ENCODE measurements at places on chromosomes 12 and 14. TPM values are rescaled to one million over a fixed set of nuclear protein-coding genes. Genes with fewer than 3 reads are reported as not detected.

Gene ITGA7
- total RNA-seq = 130 TPM

- H3K27me3 ChIP-seq = no peaks in the 10 kb centered on the region
- no peaks in the 10 kb centered on the region for H3K4me1 ChIP-seq
- no peak overlapping the region for H3K27ac ChIP-seq
- no peak for DNase-seq
- H3K36me3 ChIP-seq = no peaks in the 10 kb centered on the region
These were observed 189.4 kb downstream of the NRXN3 start for GRCh38 chr14:78359581-78359980.

DNA sequence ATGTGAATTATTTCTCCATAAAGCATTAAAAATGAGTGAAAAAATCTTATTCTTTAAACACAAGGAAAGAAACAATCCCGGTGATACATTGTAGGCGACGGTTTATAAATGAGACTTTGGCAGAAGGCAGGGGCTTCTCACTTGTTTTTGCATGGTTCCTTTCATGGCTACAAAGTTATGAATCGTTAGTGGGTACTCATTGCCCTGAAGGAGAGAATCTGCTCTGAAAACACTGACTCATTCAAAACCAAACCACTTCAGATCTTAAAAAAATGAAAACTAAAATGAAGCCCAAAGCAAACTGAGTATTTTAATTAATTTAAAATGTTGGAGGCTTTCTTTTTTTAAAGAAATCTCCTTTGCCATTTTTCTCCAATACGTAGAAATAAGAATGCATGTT, 41.4 kb upstream of the AMIGO2 start:
- H3K36me3 ChIP-seq = no peaks in the 10 kb centered on the region
- H3K27me3 ChIP-seq = no peaks in the 10 kb centered on the region
- no peak for DNase-seq
- no peak overlapping the region for H3K27ac ChIP-seq
- no peak overlapping the region for H3K4me3 ChIP-seq
- H3K4me1 ChIP-seq = peaks cover 4% of the 10 kb centered on the region

Gene TGFB3
- total RNA-seq = 10.5 TPM

DNA sequence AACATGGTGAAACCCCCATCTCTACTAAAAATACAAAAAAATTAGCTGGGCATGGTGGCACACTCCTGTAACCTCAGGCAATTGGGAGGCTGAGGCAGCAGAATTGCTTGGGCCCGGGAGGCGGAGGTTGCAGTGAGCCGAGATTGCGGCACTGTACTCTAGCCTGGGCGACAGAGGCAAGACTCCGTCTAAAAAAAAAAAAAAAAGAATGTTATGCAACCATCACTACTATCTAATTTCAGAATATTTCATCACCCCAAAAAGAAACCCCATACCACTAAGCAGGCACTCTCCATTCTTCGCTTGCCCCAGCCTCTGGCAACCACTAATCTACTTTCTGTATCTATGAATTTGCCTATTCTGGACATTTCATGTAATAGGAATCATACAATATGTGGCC, 68.8 kb upstream of the AMN start:
- no peak for DNase-seq
- H3K36me3 ChIP-seq = no peaks in the 10 kb centered on the region
- H3K27ac ChIP-seq = no peak overlapping the region
- no peak overlapping the region for H3K4me3 ChIP-seq

DNA sequence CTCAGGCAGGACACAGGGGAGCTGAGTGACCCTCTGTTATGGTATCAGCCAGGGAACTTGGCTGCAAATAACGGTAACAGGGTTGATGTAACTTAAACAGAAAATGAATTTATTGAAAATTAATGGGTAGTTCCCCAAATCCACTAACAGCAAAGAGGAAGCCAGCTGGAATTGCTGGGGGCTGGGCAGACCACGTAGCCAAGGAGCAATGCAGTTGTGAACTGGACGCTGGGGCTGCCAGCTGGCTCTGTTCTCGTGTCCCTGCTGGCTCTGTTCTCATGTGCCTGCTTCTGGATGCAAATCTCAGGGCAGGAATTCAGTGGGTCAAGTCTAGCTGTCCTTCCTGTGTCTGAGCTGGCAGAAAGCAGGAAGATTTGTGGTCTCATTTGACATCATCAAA, 1383.3 kb upstream of the TMEM132C start:
- no peak overlapping the region for H3K27ac ChIP-seq
- no peaks in the 10 kb centered on the region for H3K36me3 ChIP-seq
- no peaks in the 10 kb centered on the region for H3K27me3 ChIP-seq
- DNase-seq = no peak
- no peak overlapping the region for H3K4me3 ChIP-seq

GRCh38 chr12:27208414-27208750, 35.7 kb upstream of the STK38L start:
- no peak for DNase-seq
- no peaks in the 10 kb centered on the region for H3K4me1 ChIP-seq
- H3K27ac ChIP-seq = no peak overlapping the region
- H3K27me3 ChIP-seq = no peaks in the 10 kb centered on the region
- no peak overlapping the region for H3K4me3 ChIP-seq

- no peaks in the 10 kb centered on the region for H3K27me3 ChIP-seq
- H3K4me1 ChIP-seq = peaks cover 4% of the 10 kb centered on the region
- peak; percentile 42 for DNase-seq
- H3K36me3 ChIP-seq = no peaks in the 10 kb centered on the region
- H3K27ac ChIP-seq = no peak overlapping the region
These were observed 641.1 kb upstream of the TBX3 start for GRCh38 chr12:115324949-115325593.

GRCh38 chr12:68641138-68641537, 30.4 kb downstream of the RAP1B start:
- no peak overlapping the region for H3K4me3 ChIP-seq
- DNase-seq = peak; percentile 32
- no peaks in the 10 kb centered on the region for H3K4me1 ChIP-seq
- no peaks in the 10 kb centered on the region for H3K27me3 ChIP-seq

- no peak for DNase-seq
- H3K27me3 ChIP-seq = peaks cover 5% of the 10 kb centered on the region
- no peaks in the 10 kb centered on the region for H3K4me1 ChIP-seq
- no peak overlapping the region for H3K27ac ChIP-seq
These were observed 260.3 kb upstream of the E2F7 start for GRCh38 chr12:77325511-77326236.

DNA sequence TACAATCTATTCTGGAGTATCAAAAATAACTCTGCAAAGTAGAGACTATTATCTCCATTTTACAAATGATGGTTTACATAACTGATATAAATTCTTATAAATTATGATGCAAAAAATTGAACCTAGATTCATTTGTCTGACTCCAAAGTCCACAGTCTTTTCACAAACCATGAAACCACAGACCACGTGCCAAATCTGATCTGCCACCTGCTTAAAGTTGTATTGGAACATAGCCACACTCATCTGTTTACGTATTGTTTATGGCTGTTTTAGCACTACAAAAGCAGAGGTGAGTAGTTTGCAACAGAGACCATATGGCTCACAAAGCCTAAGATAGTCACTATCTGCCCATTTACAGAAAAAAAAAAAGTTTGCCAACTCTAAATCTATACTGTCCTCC, 105.3 kb downstream of the KCNH5 start:
- no peak overlapping the region for H3K4me3 ChIP-seq
- no peak overlapping the region for H3K27ac ChIP-seq
- peaks cover 6% of the 10 kb centered on the region for H3K4me1 ChIP-seq
- H3K36me3 ChIP-seq = no peaks in the 10 kb centered on the region

DNA sequence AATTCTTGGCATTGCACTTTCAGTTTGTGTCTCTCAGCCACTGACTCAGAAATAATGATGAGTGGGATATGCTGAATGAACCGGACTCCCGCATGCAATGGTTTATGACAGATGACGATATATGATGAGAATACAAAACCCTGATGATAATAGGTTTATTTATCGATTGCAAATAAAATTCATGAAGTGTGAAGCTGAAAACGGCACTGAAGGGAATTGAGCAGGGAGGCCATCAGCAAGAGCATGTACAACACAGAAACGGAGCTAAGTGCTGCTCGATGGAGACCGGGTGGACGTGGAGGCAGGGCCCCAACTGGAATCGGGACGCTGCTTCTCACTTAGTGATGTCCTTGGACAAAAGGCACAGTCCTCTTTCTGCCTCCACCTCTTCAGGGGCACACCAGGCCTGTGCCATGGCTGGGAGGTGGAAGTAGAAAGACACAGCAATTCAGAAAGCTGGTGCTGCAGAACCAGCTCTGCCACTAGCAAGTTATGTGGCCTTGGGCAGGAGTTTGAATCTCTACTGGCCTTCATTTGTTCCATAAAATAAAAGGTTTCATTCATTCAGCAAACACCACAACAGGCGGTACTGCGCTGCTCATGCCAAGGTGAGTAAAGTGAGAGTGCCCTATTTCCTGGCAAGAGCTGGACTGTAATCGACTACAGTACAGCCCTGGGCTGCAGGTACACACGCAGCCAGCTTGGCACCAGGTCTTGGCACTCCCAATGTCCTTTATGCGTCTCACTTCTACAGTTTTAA, 117.0 kb downstream of the EGLN3 start:
- DNase-seq = no peak
- no peaks in the 10 kb centered on the region for H3K36me3 ChIP-seq
- no peaks in the 10 kb centered on the region for H3K27me3 ChIP-seq

- no peak overlapping the region for H3K4me3 ChIP-seq
- H3K27me3 ChIP-seq = no peaks in the 10 kb centered on the region
- H3K4me1 ChIP-seq = no peaks in the 10 kb centered on the region
These were observed 29.6 kb downstream of the FLVCR2 start for GRCh38 chr14:75607842-75608640.

GRCh38 chr14:99207456-99207855, 64.5 kb downstream of the BCL11B start:
- DNase-seq = no peak
- no peaks in the 10 kb centered on the region for H3K27me3 ChIP-seq
- H3K4me1 ChIP-seq = no peaks in the 10 kb centered on the region
- H3K27ac ChIP-seq = no peak overlapping the region

- no peaks in the 10 kb centered on the region for H3K36me3 ChIP-seq
- no peak for DNase-seq
- H3K4me1 ChIP-seq = no peaks in the 10 kb centered on the region
- no peak overlapping the region for H3K27ac ChIP-seq
These were observed 74.2 kb upstream of the MBIP start for GRCh38 chr14:36394593-36394992.

DNA sequence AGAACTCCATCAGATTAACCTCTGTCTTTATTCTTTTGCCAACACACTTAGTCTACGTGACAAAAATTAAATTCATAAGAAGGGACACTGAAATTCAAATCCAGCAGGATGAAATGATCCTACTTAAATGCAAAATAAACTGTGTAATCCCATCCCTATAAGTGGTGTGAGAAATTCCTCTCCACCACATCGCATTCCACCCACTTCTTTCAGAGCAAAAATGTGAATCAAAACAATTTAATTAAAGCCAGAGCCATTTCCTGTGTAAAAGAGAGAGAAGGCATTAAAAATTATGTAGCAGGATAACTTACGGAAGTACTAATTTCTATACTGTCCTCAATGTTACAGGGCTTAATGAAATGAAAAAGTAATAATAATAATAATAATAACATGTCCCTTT, 844.3 kb downstream of the GALC start:
- no peaks in the 10 kb centered on the region for H3K36me3 ChIP-seq
- no peak overlapping the region for H3K27ac ChIP-seq
- H3K4me3 ChIP-seq = no peak overlapping the region
- H3K4me1 ChIP-seq = no peaks in the 10 kb centered on the region
- no peaks in the 10 kb centered on the region for H3K27me3 ChIP-seq

Gene PLEKHA5
- total RNA-seq = 50.4 TPM

DNA sequence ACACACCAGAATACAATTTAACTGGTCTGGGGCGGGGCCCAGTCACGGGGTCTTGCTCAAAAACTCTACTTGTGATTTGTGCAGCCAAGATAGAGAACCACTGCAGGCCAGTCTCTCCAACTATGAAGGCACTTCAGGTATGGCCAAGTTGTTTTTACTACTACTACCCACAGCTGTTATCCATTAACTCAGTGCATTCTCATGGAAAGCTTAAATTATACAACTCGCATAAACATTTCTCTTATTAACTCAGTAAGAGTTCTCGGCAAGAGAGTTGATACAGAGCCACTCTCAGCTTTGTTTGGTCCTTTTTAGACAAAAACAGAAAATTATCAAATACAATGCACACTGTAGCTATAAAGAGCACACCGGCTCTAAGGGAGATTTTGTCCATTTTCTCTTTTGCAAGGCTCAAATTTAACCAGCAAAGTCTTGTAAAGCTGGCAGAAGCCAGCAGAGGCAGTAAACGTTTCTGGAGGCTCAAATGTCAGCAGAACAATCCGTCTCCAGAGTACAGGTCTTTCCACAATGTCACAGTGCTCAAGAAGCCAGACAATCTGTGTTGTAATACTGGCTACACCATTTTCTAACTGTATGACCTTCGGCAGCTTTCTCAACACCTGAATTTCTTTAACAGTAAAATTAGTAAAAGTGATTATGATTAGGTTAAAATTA, 85.9 kb downstream of the PTGER2 start:
- H3K4me1 ChIP-seq = peaks cover 4% of the 10 kb centered on the region
- H3K27ac ChIP-seq = no peak overlapping the region
- no peak overlapping the region for H3K4me3 ChIP-seq
- DNase-seq = peak; percentile 41

- H3K27me3 ChIP-seq = no peaks in the 10 kb centered on the region
- no peaks in the 10 kb centered on the region for H3K4me1 ChIP-seq
- H3K36me3 ChIP-seq = no peaks in the 10 kb centered on the region
- DNase-seq = no peak
- H3K4me3 ChIP-seq = no peak overlapping the region
These were observed 40.9 kb upstream of the NOS1 start for GRCh38 chr12:117402363-117402762.

- no peaks in the 10 kb centered on the region for H3K36me3 ChIP-seq
- peaks cover 3% of the 10 kb centered on the region for H3K4me1 ChIP-seq
- DNase-seq = peak; percentile 68
These were observed 42.5 kb downstream of the SMIM41 start for GRCh38 chr12:52121824-52122539.

DNA sequence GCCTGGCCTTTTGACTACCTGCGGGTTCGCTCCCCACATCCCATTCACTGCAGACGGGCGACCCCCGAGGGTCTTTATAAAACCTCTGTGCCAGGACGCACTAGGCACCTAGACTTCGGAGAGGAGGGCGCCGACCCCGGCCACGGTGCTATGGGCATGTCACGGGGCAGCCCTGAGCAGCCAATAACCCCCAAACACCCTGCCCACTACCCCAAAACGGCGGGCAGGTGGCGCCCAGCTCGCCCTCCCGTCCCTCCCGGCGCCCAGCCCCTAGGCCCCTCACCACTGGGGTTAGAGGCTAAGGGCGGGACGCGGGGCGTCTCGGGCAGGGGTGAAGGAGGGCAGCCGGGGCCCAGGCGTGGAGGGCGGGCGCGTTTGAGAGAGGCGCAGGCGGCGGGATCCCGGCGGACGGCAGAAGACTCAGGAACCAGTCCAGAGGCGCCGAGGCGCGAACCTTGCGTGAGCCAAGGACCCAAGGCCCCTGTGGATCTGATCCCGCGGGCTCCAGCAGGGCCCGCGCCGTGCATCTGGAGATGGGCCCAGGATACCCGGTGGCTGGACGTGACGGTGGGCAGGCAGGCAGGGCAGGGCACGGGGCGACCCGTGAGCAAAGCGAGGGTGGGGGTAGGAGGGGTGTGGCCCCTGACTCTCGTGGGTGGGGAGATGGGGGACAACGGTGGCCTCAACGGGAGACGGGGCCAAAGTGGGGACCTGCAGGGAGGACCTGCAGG, 11.1 kb downstream of the KRT85 start:
- peaks cover 4% of the 10 kb centered on the region for H3K27me3 ChIP-seq
- no peak overlapping the region for H3K4me3 ChIP-seq
- DNase-seq = no peak
- H3K27ac ChIP-seq = no peak overlapping the region

Data from fibroblast of lung (primary cell).